Suppressor macrophage treated with lipopolysaccharide for 4 hours (primary cell): ENCODE measurements at places on chromosomes 3 and 15.

DNA sequence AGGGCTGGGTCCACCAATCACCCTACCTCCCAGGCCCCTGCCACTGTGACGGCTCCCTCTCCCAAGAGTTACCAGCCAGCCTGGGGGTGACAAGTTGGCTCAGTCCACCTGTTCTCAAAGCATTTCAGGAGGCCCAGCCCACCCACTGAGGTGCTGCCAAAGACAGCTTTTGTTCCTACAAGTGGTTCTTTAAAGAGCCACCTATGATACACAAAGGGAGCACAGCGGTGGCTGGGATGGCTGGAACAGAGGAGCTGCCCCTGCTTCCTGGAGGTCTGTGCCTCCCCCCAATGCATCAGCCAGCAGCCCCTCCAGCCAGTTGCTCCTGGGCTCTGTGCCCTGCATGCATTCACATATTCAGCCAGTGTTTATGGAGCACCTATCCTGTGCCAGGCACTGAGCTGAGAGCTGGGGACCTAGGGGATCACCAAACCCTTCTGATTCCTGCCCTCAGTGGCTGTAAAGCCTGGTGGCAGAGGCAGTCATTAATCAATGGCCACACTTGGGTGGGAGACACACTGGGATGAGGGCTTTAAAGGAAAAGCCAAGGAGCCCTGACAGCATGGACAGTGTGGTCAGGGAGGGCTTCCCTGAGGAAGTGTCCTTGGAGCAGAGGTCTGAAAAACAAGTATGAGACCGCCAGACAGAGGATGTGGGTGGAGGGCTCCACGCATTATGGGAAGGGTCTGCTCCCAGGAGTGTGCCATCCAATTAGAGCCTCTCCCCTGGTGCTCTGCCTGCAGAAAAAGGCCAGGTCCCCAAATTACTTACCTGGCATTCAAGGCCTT lies 107.1 kb upstream of the LINGO1 start:
- no peak for DNase-seq

GRCh38 chr3:103381296-103382079 lies 946.7 kb downstream of the ZPLD1 start:
- DNase-seq, result no peak

DNA sequence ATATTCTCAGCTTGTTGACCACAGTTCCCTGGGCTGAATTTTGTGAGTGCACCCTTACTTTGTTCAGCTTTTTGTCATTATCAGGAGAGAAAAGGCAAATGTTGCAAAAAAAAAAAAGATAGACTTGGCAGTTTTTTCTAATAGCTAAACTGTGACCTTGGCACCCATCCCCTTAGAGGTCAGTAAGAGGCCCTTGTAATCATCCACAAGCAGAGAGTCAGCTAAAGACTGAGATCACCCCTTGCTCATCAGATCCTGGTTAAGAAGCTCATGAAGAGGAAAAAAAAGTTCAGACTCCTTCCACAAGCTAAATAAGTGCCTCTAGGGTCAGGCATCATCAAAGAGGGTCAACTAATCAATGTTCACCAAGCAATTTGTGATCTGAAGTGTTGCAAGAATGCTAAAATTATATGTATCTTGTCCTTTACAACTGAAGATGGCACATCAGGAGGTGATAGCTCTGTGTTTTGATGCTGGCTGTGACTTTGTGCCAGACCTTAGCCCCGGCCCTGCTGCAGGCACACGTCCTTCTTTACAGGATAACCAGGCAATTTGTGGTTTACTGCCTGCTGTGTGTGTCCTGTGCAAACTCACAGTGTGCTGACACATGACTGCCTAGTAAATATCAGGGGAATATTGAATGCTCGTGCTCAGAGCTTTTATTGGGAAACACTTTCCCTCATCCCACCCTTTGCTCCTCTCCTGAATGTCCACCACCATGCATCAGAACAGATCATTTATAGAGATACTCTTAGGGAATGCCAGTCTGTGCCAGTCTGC lies 262.9 kb downstream of the IL5RA start:
- DNase-seq, result no peak

DNA sequence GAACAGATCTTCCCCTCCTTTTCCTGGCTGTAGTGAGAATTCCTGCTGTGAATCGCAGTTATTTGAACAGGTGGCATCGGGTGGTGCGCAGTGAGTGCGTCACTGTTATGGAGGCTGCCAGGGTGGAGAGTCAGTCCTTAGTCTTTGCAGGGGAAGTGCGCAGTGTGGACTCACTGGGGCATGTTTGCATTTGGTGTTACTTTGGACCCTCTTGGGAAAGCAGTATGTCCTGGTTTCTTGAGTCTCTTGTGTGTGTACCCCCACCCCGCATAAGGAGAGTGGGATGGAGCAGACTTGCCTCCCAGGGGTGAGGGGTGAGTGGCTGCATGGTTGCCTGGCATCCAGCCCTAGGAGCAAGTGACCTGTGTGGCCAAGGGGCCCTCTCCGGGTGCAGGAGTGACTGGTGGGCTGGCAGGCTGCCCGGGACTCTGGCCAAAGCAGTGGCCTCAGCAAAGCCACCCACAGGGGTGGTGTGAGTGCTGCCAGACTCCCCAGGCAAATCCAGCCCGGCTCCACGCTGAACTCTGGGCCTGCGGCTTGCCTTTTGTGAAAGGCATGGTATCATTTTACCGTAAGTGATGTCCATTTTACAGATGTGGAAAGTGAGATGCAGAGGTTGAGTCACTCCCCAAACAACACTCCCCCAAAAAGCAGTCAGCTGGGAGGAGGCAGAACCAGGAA lies 46.4 kb downstream of the DNASE1L3 start:
- DNase-seq, result no peak

- no peak for DNase-seq
Measured at GRCh38 chr15:25767356-25768151, 95.6 kb downstream of the ATP10A start.

DNA sequence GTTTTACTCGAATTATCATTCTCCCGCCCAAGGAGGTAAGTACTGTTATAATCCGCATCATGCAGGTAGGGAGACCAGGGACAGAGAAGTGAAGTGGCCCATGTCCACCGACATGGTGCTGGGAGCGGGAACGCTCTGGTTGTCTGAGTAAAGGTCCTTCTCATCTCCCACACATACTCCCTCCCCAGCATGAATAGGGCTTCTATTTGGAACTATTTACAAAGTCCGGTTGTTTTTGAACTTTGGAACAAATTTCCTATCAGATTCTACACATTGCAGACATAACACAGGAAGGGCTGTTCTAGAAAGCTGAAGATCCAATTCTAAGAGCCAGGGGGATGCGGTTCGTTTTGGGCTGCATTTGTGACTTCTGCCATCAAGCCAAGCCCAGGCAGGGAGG lies 94.8 kb upstream of the TLE3 start:
- DNase-seq, result no peak
